ENCODE measurements at places on chromosomes 5 and 9. TPM values are rescaled to one million over a fixed set of nuclear protein-coding genes. Genes with fewer than 3 reads are reported as not detected.

The HBEGF gene
- total RNA-seq, result 6.5 TPM

The LCN10 gene
- not detected for total RNA-seq

The PCA3 gene
- 0.59 TPM for total RNA-seq

The PCDHA9 gene
- total RNA-seq, result 0.02 TPM

The CCNO gene
- total RNA-seq, result 0.35 TPM

The TRIP13 gene
- total RNA-seq, result 47.5 TPM
